BJ (cell line): ENCODE measurements at places on chromosomes 5 and 9. TPM values are rescaled to one million over a fixed set of nuclear protein-coding genes. Genes with fewer than 3 reads are reported as not detected.

The AFAP1L1 gene
- 1.2 and 1.3 TPM in 2 replicates for polyA plus RNA-seq

The RNF183 gene
- not detected in 2 replicates for polyA plus RNA-seq

The GCNT4 gene
- 3.7 and 10.1 TPM in 2 replicates for polyA plus RNA-seq

The C9orf153 gene
- polyA plus RNA-seq, result 0.09 TPM in 1 of 2 replicates, not detected in the other

The CCL27 gene
- 0.11 and 0.12 TPM in 2 replicates for polyA plus RNA-seq

The CLTB gene
- 122 and 141 TPM in 2 replicates for polyA plus RNA-seq

The CDKN2A gene
- polyA plus RNA-seq, result 15.2 and 20.0 TPM in 2 replicates
